Cerebellar nuclear complex (tissue), 1 donor: ENCODE measurements at places on chromosomes 7 and 10.

DNA sequence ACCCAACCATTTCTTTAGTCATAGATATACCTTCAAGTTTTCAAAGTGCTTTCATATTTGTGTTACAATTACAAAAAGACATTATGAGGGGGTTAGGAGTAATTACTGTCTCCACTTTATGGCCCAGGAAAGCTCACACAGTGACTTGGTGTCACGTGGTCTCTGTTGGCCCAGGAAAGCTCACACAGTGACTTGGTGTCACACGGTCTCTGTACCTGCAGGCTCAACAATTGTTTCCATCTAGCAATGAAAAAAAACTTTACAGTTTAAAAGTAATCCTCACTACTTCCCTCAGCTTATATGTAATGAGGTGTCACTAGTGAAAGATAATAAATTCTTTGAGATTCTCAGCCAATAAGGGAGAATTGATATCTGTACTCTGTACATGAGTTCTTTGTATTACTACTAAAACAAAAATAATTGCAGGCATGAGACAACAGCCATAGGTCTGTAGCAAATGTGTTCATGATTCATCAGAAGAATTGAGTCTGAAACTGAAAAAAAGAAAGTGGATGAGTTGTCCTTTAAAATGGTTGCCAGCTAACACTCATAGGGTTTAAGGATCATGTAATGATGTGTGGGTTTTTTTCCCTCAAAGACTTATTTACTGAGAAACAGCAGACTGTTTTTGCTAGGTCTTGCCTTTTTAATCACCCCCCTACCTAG, 10.9 kb downstream of the OGDH start:
- DNase-seq = no peak

DNA sequence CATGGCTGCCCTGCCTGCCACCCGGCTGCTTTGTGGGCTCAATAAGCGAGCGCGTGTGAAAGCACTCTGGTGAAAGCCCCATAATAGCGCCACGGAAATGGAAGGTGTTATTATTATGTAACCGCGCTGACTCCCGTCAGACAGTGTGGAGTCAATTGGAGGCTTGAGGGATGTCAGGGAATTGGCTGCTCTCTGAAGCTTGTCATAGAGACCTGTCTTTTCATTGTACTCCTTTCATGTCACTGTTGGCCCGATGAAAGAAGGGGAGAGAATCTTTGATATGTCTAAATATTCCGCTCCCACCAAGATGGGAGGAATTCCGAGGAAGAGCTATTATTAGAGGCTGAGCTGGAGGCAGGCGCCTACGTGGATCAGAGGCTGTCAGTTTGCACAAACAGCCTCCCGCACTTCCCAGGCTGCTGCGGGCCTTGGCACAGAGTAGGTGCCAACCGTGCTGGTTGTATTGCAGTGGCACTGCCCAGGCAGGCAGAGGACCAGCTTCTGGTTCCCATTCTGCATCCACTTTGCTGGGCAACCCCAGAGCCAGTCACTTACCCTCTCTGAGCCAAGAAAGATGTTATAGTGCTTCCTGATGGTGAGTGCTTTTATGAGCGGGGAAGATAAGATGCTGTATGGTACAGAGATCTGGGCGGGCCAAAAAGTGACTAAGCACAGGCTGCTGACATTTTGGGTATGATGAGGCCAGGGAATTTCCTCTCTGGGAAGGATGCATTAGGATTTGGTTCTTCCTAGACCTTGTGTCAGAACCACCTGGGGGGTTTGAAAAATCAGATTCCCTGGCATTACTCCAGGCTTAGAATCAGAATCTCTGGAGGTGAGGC, 151.4 kb downstream of the RPS24 start:
- no peak for DNase-seq

- DNase-seq = no peak
Observed at GRCh38 chr10:120689777-120690529, 161.2 kb upstream of the WDR11 start.

DNA sequence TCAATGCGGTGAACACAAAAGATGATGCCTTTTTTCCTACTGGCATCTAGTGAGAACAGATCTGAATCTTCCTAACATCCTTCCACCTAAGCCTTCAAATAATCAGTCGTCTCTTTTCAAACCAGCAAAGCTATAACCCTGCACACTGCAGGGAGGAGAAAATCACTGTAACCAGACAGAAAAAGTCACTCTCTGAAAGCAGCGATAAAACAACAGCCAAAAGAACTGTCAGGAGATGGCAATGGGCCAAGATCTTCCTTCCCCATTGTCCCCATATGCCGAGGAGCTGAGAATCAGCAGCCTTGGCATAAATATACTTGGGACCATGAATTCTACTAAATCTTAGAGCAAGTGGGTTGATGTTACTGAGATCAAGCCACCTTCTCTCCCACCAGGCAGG, 13.1 kb downstream of the FZD9 start:
- no peak for DNase-seq

- DNase-seq = no peak
Observed at GRCh38 chr7:112202816-112203215, 3.4 kb downstream of the DOCK4 start.

DNA sequence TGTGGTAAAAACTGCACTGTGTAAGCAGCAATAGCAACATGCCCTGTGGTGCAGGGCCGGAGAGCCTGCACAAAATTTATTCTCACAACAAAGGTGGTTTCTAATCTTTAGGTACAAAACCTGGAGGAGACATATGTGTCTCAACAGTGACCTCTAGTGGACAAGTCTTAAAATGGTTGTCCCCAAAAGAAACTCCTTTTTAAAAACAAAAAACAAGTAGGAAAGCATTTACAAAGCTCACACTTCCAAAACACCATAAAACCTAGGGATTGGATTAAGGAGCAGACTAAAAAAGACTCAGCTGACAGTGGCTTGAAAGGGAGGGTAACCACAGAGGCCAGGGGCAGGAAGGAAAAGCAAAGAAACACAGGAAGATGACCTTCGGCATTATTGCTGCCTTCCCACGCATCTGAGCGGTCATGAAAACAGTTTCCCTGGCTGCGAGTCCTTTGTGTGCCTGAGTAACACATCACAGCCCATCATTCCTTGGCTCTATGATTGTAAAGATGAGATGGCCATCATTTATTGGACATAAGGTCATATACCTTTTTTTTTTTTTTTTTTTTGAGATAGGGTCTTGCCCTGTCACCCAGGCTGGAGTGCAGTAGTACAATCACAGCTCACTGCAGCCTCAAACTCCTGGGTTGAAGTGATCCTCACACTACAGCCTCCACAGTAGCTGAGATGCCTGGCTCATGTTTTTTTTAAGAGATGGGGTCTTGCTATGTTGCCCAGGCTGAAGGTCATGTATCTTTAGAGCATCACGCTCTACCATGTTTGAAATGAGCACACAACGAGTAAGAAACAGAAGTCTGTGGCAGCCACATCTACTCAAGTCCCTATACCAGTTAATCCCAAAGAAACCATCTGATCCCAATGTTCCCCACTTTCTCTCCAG, 39.5 kb downstream of the RSU1 start:
- DNase-seq = peak; percentile 68

DNA sequence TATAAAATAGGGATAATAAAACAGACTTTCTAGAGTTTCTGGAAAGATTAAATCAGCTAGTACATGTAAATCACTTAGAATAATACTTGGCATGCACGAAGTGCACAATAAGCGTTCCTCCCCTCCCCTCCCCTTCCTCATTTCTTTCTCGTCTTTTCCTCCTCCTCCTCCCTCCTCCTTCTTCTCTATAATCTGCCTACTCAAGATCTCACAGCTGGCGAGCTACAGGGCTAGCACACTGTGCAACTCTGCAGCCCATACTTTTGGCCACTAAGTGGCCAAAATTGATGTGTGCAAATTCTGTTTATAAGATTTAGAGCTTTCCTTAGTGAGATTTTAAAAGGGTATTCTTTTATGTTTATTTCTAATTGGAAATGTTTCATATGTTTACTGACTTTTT, 565.3 kb downstream of the PHTF2 start:
- no peak for DNase-seq

GRCh38 chr10:123007558-123008354, 839 bp downstream of the IKZF5 start:
- no peak for DNase-seq

DNA sequence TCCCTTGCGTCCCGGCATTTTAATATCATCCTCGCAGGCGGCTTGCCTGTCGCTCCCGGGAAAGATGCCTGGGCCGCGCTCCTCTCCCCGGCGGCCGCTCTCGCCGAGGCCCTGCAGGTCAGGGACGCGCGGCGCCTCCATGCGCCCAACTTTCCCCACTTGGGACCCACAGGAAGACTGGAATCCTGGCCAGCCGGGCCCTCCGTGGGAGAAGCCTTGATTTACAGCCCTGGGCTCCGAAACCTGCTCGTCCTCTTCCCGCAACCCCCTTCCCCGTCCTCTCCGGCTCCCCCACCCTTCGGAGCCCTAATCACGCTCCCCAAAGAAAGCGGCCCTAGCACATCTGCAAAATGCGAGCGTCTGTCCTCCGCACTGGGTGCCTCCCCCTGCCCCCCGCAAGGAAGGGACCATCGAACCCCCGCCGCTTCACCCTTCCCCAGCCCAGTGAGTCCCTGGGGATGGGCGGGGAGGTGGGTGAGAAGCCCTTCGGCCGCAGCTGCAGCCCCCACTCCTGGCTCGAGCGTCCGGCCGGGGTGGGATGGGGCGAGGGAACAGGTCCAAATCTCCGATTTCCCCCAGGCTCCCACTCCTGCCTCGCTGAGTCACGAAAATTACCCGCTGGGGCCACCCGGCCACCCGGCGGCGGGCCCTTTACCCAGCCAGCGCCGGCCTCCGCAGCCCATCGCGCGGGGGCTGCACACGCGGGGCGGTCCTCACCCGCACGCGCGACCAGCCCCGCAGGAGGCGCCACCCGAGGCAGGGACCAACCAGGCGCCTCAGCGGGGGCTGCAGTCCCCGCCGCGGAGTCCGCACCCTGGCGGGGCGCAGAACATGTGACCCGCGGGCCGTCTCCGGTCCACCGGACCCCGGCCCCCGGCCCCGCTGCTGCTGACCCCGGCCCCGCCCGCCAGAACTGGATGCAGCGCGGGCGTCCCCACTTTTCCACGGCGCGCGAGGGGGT, 695 bp downstream of the HSPA12A start:
- DNase-seq = no peak

DNA sequence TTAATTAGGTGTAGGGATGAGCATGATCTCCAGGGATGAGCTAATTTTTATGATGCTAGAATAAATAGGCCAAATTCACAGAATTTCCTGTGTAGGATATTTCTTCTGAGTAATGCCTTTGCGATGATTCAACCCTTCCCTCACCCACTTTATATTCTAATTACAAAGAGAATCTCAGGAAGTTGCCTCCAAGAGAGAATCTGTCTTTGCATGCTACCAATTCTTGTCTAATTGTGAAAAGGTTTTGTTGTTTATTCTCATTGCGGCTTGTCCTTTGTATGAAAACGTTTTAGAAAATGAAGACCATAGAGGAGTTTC, 6.3 kb downstream of the C7orf57 start:
- DNase-seq = no peak

DNA sequence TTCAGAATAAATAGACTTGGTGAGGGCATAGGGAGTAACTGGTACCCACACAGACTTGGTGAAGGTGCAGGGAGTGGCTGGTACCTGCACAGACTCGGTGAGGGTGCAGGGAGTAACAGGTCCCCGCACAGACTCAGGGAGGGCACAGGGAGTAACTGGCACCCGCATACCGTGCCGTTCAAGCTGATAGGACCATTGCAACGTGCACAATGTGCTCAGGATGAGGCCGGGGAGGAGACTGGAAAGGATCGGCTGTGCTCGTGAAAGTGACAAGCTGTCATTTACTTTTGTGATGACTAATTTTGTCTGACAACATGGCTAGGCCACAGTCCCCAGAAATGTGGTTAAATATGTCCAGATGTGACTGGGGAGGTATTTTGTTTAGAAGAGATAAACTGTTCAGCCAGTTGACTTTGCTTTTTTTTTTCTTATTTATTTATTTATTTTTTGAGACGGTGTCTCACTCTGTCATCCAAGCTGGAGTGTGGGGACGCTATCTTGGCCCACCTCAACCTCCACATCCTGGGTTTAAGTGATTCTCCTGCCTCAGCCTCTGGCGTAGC, 76.2 kb upstream of the NMT2 start:
- DNase-seq = no peak

- DNase-seq = no peak
Observed at GRCh38 chr10:129968020-129968852, 4.2 kb upstream of the EBF3 start.

DNA sequence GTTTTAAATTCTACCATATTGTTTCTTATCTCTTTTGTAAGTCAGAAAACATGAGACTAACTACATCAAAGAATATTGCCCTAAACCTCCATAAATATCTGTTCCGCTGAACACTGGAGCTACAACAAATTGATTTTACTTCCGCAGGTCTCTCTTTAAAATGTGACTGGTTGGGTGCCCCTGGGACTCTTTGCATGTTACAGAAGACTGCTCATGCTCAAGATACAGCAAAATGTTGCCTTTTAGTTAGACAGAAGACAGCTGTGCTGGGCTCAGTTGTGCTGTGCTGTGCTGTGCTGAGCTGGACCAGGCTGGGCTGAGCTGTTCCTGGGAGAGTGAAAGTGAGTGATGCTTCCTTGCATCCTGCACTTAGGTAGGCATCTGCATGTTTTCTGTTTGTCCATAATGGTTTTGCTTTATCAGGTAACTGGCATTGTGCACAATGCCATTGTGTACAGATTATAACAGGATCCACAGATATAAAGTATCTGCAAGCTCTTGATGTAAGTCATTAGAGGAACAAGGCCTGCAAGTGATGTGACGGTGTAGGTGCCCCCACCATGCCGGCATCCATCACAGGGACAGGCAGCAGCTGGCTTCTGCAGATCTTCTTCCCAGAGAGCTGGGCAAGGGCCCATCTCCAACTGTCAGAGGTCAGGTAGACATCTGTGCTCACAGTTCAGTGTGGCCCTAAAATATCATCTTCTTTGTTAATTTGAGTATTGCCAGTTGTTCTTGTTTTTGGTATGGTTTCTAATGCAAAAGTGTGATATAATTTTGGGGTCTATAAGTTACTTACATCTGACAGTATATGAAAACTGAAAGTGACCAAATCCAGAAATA, 972.5 kb upstream of the CELF2 start:
- no peak for DNase-seq

DNA sequence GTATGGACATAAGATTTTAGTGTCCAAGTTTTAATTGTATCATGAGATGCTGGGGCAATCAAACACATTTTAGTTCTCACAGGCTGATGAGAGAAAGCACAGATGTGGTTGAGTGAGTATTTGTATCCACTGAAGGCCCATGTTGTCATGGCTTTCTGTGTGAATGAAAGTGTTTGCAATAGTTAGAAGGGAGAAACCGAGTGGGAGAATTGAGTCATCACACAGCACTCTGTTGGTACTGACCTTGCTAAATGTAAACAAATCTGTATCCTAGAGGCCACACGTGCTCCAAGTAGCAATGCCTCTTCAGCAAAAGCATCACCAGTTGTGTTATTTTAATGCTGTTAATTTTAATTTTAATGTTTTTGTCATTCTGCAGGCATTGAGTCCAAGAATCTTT, 121.2 kb downstream of the EMX2 start:
- DNase-seq = no peak

DNA sequence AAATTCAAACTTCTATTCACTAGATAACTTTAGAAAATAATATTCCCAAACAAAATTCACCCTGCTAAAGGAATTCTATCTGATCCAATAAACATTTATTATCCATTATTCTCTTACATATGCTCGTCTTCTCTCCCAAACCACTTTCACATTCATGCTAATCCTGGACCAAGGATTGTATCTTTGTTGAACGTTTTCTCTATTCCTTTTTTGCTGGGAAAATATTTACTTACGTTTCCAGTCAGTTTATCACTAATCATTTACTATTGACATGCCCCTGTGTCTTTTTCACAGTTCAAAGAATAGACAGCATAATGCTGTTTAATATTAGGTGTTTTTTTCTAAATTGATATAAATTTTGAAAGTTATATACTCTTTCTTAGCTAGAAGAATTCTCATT, 3.2 kb downstream of the TEX47 start:
- DNase-seq = no peak
